ENCODE measurements at places on chromosomes 1 and 21.

DNA sequence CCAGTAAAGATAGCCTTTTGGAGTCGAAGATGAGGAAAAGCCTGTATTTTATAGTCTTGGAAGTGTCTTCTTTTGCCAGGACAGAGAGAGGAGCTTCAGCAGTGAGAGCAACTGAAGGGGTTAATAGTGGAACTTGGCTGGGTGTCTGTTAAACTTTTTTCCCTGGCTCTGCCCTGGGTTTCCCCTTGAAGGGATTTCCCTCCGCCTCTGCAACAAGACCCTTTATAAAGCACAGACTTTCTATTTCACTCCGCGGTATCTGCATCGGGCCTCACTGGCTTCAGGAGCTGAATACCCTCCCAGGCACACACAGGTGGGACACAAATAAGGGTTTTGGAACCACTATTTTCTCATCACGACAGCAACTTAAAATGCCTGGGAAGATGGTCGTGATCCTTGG, at the start of gene VCAM1:
TSS of gene VCAM1 (plus strand) at position 253 of the 400 bp plus-strand sequence. CDS start at position 372, 119 bp downstream.
- DNase-seq, result no peak

DNA sequence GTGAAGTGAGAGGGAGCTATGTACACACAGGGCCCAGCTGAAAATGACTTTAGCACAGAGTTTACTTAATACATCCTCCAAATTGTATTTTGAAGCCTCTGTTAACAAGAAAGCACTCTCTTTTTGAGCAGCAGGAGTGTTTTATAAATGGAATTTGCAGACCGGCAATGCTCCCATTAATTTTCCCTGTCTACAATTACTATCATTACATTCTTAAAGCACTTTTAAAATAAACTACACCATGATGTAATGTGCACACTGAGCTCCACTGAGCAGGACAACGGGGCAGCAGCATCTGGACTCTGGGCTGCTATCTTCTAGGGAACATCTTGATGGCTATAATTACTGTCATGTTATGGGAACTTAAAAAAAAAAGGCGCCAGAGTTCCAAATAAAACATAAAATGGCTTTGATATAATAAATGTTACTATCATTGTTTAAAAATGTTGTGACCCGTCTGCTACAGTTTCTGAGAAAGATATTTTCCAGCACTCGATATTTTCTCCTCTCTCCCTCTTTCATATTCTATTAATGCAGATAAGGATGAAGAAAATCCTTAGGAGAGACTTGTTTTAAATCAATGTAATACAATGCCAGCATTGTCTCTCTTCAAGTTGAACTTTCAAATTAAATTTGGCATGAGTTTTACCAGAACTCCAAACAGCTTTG, 150.9 kb downstream of the HLX start:
- DNase-seq, result no peak

DNA sequence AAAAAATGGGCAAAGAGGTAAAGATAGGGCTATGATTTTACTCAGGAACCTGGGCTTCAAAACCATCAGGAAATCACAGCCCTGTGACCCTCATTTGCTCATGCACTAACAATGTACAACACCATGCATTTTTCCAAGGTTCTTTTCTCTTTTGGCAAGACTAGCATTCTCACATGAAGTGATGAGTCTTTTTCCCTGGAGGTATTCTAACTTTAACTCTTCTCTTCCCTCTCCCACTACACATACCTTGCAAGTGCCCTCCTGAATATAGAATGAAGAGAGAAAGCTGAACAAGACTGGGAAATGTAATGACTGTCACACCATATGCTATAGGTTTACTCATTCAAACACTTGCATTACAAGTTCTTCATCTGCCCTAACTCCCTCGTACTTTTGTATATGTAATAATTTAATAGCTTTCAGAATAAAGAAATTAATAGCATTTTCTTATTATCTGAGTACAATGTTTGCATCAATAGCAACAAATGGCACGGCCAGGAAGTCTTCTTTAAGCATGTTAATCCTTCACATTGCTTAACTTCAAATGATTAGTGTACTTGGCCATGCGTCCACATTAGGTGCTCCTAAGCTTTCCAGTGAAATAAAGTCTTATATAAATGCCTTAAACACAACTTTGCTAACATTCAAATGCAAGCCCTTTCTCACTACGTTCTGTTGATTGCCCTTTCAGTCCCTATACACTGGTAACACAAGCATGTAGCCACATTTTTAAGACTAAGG, 1.8 kb downstream of the NIBAN1 start:
- DNase-seq, result no peak

DNA sequence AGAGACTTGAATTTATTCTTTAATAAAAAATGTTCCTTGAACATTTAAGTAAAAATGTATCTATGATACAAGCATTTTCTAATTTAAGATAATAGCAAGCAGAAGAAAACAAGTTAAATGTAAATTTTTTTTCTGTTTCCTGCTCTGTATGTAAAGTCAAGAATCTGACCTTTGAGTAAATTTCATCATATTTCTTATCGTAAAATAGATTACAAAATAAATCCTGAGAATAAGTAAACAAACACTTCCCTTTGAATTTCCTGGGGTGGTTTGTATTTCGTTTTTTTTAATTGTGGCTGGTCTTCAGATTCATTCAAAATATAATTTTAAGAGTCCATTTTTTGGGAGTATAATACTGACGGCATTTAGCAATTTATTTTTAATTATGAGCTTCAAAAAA, 77.6 kb downstream of the POU2F1 start:
- DNase-seq, result no peak

- no peak for DNase-seq
These were observed 11.7 kb downstream of the UBE2G2 start for GRCh38 chr21:44789880-44790279.

DNA sequence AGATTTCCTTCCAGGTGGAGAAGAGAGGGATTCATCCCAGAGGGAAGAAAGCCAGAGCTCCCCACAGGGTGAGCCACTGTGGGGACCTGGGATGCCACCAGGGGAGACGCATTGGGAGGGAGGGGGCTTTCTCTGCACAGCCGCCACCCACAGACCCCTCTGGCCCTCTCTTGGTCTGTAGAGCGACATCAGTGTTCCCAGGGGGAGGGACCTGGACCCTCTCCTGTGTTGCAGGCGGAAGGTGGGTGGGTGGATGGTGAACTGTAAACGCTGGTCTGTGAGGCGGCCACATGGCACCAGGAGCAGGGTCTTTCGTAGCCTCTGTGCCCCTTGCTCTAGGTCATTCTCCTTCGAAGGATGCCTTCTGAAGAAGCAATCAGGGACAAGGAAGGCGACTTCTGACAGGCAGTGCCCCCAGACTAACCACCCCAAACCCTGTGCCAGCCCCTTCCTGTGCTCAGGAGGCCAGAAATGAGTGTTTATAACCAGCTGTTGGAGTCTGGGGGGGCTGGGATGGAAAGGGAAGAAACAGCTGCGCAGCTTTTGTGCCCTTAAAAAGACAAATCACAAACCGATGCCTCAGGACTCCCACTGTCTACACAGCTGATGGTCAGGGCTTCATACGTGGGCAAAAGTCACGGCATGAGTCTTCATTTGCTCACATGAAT, 121.4 kb upstream of the ZBTB40 start:
- DNase-seq, result no peak

DNA sequence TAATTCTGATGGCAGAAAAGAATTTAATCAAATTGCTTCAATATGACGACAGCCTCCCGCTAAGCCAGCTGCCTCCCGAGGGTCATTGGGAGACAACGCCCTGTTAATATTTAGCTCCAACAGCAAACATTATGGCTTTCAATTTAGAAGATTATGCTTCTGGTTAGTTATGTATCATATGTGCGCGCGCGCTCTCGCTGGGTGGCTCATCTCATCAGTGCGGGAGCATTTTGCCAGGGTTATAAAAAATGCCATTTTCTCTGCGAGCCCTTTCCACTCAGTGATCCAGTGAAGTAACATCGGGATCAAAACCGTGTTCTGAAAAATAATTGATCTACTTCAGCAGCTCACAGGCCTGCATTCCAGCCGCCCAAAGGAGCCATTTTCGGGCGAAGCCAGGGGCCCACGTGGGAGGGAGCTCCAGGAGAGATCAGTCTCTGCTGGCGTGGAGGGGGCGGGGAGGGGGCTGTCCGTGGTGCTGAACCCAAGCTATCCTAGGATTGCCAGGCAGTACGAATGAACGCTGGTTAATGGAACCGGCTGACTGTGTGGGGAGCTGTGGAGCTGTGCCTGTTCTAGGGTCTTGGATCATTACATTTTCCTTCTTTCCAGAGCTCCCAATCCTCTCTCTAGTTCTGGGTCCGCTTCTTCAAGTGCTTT, 219.1 kb upstream of the ZC3H12A start:
- DNase-seq, result no peak

DNA sequence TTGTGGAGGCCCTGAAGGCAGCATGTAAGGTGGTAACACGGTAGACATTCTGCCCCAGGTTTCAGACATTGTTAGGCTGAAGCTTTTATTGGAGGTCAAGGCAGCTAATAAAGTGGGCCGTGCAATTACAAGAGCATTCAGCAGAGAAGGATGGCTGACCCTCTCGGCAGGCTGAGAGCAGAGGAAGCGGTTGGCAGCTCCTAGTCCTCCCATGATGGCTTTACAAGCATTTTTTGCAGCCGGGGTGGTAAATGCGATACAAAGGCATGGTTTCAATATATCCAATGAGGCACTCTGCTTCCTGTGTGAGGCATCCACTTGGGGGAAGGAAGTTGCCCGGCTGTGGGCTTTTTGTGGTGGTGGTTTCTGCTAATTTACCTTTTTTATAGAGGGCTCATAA, 14.6 kb downstream of the KIF26B start:
- no peak for DNase-seq

- no peak for DNase-seq
These were observed 14.6 kb upstream of the AHDC1 start for GRCh38 chr1:27618341-27619082.

DNA sequence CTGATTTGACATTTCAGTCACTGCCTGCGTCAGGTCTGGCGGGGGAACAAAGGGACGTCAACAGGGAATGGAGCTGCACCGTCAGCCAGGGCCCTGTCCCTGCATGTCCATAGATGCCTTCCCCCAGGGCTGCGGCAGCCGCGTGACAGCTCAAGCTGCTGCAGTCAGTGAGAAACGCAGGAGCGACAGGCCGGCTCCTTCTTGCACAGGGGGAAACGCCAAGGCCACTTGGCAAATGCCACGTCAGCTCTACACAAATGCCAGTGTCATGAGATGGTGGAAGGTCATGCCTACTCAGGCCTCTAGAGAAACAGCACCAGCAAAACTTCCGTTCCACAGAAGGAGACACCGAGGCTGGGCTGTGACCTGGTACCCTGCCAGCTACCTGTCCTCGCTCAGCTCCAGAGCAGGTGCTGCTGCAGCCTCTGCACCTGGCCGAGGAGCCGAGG, 37.7 kb downstream of the SYF2 start:
- no peak for DNase-seq

DNA sequence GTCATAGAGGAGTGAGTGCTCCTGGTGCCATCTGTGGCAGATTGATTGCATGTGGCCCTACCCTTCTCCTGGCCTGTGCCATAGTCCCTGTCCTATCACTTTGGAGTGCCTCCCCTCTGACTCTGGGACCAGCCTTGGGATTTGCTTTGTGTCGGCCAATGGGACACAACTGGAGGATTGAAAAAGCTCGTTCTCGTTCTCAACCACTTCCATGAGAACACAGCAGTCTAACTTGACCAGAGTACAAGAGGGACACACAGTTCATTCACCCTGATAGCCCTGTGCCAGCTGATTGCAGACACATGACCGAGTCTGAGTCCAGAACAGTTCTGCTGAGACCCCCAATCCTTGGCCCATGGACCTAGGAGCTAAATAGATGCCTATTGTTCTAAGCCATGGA, 47.8 kb downstream of the C1orf198 start:
- no peak for DNase-seq

DNA sequence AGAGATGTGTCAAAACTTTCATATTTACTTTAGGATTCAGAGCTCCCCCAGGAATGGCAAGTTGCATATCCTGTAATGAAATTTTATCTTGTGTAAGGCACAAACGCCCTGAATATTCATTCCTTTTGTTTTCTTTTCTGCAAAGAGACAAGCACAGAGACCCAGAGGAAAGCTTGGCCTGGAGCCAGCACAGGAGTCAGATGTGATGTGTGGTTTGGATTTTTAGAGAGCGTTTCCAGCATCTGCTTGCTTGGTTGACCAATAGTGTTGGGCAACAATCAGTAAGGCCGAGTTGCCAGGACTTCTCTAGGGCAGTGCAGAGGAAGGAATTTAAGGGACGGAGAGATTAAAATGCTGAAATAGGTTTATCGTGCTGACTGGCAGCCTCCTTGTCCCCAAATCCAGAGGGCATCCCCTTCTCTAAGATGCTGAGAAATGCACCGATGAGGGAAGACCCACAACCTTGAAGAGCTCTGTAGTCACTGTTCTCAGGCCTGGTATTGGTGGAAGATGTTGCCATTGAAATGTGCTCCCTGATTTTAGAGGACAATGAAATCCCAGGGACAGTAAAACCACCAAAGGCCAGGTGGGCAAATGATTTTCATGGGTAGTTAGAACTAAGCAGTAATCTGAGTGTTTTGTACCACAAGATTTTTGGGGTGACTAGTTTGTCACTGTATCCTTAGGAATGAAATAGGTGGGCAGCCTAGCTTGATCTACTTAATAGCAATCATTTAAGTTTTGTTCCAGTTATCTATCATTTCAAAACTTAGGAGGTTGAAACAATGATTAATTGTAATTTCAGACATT, 37.9 kb upstream of the RHOU start:
- no peak for DNase-seq

DNA sequence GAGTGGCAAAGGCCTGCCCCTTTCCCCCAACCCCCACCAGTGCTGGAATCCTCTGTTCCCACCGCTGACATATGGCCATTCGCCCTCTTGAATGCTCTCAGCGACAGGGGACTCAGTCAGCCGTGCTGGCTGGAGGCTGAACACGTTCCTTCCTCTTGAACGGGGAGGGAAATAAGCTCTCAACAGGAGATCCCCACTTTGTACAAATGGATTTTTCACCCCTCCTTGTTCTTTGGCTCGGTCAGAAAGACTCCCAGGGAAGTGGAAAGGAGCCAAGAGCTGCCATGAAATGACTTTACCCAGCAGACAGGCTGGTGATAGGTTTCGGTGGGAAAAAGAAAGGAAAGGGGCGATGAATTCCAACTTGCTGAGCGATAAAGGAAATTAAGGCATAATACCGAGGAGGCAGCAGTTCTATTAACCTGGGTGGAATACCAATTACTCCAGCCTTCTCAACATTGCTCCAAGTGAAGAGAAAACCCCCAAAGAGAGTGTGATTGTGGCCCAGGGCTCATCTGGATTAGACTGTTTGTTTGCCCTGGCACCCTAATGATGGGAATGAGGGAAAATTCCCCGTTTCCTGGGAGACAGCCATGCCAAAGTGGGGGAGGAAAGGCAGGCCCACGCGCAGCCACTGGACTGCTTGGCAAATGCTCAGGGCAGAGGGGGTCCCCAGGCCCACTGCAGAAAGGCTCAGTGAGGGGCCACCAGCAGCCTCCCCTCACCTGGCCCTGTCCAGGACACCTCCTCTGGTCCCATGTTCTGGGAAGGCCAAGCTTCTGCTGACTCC, 23.9 kb downstream of the LRP8 start:
- no peak for DNase-seq

All from smooth muscle cell of the brain vasculature (primary cell).